ENCODE measurements at places on chromosomes 13 and 19. TPM values are rescaled to one million over a fixed set of nuclear protein-coding genes. Genes with fewer than 3 reads are reported as not detected.

DNA sequence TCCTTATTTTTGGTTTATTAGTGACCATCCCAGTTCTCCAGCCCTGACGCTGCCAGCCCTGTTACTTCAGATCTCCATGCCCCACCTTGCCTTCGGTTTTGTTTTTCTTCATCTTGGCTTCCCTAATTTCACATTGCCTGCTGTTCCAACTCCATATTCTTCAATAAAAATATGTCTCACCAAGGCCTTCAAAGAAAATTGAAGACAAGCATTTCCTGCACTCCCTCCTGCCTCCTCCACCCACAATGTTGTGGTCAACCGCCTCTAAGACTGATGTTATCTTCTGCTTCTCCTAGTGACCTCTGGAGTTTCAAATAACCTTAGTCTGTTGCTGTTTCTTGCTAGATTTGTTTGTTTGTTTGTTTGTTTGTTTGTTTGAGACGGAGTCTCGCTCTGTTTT, 14.6 kb downstream of the PLD3 start:
- no peak for DNase-seq

KLK14 gene
- total RNA-seq = 1.0 TPM

THSD1 gene
- total RNA-seq = 0.39 TPM

DNA sequence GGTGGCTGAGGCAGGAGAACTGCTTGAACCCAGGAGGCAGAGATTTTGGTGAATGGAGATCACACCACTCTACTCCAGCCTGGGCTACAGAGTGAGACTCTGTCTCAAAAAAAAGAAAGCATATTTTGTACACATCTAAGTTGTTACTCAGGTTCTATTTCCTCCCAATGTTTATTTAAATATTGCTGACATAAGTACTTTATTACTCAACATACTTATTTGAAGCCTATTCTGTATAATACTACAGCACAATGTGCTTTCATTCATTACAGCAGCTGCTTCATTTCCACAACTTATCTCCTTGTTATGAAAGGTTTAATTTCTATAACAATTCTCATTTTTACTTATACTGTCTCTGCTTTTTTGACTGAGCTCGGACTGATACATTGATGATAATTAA, 495.7 kb downstream of the SLITRK1 start:
- DNase-seq = no peak

DNA sequence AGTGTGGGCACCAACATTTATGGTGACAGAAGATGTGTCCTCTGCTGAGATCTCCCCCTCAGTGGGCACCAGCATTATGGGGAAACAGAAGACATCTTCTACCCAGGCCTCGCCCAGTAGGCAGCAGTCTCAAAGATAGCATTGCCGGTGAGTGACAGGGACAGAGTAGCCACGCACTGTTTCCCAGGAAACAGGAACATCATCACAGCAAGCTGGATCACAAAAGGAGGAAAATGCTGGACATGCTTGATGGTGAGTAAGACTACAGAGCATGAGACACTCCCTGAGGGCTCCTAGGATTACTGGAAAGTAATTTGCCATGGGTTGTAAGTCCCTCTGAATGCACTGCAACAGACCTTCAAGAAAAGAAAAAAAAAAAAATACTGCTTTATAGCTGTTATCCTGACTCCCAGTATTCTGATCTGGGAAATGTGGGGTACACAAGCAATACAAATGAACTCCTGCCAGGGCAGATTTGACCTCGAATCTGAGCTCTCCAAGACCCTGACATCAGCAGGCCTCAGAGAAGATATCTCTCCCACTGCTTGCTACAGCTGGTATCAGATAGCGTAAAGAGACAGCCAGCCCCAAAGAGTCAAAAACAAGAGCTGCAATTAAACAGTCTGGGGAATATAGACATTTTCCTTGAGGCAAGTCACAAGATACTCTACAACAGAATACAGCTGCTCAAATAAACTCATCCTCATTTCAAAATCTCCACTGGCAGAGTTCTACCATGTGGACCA, 180.4 kb downstream of the RBM26 start:
- DNase-seq = no peak

DNA sequence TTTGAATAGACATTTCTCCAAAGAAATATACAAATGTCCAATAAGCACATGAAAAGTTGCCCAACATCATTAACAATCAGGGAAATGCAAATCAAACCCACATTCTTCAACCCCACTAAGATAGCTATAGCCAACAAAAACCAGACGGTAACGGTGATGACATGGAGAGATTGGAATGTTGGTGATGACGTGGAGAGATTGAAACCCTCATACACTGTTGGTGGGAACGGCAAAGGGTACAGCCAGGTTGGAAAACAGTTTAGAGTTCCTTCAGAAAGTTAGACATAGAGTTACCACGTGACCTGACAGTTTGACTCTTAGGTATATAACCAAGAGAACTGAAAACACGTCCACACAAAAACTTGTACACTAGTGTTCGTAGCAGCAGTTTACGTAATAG, 48.1 kb downstream of the TNFRSF19 start:
- peak; percentile 41 for DNase-seq

GRCh38 chr13:79282976-79283375, 123.1 kb downstream of the RBM26 start:
- no peak for DNase-seq

- DNase-seq = peak; percentile 14
These were observed 32.6 kb downstream of the TFDP1 start for GRCh38 chr13:113616991-113617749.

ZNF844 gene
- total RNA-seq = 1.5 TPM

DNA sequence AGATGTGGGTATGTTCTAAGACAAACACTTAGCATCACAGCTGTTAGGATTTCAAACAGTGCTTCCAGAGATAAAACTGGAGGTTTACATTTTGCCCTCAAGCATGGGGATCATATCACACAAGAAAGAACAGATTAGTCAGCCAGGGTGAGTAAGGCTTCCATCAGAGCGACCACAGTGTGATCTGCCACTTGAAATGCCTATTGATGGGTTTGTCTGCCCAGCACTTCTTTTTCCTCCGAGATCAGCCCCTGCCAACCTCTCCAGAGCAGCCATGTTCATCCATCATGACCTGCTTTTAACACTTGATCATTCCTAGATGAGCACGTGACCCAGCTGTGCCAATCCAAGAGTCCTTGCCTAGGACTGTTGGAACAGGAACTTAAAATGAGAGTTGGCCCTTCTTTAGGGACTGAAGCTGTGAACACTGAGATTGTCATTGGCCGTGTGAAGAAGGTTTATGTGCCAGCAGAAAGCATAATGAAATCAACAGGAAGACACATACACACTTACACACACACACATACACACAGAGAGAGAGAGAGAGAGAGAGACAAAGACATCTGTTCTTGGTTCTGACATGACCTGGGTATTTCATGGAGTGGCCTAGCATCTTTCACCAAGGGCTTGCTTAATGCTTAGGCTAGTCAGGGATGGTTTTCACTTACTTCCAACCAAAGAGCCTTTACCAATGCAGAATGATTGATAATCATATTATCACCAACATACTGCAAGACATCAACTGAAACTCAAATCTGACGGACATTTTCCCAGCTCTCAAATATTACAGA, 5.2 kb upstream of the CEBPG start:
- no peak for DNase-seq

DNA sequence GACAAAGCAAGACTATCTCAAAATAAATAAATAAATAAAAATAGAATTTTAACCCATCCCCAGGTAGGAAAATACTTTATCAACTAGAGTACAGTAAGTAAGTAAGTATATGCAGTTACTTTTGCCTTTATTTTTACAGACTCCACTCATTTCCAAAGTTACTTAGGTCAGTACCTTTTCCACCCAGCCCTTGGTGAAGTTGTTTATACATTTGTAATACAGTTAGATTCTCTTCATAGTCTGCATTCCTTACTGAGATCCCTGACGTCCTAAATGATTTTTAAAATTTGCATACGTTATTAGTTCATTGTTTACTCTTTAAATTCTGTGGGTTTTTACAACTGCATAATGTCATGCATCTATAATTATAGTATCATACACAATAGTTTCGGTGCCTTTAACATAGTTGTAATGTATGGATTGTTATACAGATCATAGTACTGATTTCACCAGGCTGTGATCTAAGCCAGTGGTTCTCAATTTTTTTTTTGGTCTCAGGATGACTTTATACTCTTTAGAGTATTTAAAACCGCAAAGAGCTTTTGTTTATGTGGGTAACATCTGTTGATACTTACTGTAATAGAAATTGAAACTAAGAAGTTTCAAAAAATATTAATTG, 10.4 kb downstream of the SETDB2 start:
- no peak for DNase-seq

- DNase-seq = no peak
These were observed 105.6 kb upstream of the UQCRFS1 start for GRCh38 chr19:29318581-29318980.

GRCh38 chr13:43572656-43573360, 214.0 kb downstream of the ENOX1 start:
- peak; percentile 81 for DNase-seq

ATP1A3 gene
- 9.0 TPM for total RNA-seq

- no peak for DNase-seq
These were observed 29.1 kb downstream of the DHX34 start for GRCh38 chr19:47378246-47378645.

- DNase-seq = no peak
These were observed 66.6 kb downstream of the GADD45B start for GRCh38 chr19:2542341-2543069.

DNA sequence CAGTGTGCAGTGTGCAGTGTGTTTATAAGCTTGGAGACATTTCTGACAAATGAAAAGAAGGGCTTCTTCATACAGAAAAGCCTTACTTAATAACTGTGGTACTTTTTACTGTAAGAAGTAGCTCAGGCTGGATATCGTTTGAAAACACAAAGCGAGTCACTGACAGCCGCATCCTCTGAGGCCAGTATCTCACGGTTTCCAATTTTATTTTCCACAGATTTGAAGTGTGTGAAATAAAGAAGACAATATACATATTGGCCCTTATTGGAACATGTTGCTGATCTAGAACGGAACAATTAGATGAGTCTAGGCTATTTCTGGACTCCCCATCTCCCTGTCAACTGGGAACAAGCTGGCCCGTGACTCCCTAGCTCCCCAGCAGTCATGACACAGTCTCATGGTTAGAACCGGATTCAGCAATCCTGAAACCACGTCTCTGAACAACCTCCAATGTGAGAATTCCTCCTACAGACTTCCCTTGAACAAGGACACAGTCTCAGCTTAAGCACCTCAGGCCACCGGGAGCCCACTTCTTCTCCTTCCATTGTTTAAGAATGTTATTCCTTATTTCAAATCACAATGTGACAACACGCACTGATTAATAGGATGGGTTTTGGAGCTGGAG, 484.5 kb downstream of the COG6 start:
- no peak for DNase-seq

- no peak for DNase-seq
These were observed 807.5 kb upstream of the SLC10A2 start for GRCh38 chr13:103873725-103874124.

TIMM50 gene
- 174 TPM for total RNA-seq

DNA sequence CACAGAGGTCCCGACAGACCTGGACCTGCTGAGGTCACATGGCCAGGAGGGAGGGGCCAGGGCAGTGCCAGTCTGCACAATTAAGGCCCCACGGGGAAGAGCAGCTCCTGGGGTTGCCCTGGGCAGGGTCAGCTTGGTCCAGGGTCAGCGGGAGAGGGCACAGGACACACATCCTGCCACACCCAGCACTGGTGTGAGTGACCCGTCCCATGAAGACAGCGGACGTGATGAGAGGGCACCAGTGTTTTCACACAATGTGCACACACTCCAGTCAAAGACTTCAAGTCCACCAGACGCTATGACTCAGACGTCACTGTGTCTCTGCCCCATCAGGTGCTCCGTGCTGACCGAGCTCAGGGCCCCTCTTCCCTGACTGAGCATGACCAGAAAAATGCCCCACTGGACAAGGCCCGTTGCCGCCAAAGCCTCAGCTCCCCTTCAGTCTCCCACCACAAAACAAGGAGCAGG, 4.2 kb downstream of the TMEM259 start:
- DNase-seq = no peak

DNA sequence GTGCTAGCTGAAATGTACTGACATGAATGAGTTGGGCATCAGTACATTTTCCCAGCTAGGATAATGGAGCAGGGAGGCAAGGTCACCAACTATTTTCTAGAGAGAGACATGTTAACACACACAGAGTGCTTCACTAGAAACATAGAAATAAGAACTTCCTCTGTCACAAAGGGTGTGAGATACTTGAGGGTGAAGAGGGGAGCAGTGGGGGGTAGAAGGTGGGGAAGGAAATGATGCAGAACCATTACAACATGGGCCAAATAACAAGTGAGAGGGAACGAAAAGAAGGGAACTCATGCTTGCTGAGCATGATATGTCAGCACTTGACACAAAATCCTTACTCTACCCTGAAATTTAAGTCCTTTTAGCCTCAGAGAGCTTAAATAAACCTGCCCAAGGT, 87.8 kb upstream of the RFC3 start:
- no peak for DNase-seq

DNA sequence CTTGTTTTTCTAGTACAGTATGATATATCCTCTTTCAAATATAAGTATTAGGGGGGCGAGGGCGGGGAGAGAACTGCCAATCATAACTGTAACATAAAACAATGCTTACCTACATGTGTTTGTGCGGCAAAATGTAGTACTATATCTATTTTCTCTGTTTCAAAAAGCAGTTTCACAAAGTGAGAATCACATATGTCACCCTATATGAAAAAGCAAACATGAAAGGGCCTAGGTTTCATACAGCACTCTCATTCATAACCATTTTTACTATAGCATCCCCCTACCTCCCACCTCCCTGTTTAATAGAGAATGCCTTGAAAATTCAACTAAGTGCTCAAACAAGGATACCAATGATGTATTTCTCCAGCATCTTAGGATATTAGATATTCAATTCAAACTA, 5.2 kb downstream of the TGDS start:
- no peak for DNase-seq

CLDND2 gene
- total RNA-seq = not detected

- DNase-seq = no peak
These were observed 38.6 kb downstream of the TNFRSF19 start for GRCh38 chr13:23608701-23609413.

- no peak for DNase-seq
These were observed 1.5 kb upstream of the OBI1 start for GRCh38 chr13:78660495-78660857.

DNA sequence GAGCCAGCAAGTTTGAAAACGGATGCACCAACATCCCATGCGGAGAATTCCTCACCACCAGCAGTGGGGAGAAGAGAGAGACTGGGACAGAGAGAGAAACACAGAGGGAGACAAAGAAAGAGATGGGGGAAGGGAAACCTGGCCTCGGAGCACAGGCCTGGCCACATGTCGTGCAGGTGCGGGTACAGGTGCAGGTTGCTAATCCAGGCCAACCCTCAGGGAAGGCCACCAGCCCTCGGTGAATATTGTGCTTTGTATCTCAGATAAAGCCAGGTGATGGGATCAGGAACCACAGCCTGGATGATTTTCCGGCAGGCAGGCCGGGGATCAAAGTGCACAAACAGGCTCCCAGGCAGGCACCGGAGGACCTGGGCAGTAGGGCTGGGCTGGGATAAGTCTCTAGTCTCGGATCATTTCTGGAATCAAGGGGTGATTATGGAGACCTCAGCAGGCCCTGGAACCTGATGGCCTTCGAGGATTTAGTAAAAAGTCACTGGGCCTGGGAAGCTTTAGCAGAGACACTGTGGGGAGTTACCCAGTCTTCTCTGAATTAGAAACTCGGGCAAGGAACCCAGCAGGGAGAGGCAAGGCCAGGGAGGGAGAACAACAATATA, 3.7 kb downstream of the GAS6 start:
- no peak for DNase-seq

Data from A673 (cell line).